ENCODE measurements at places on chromosomes 3 and 15.
A peak's percentile ranks its signal among the peaks of the same experiment; 100 is the strongest.

- DNase-seq, result no peak
Measured at GRCh38 chr3:908839-909238, 184.0 kb upstream of the CNTN6 start.

- DNase-seq, result no peak
Measured at GRCh38 chr15:62298811-62299210, 133.7 kb upstream of the C2CD4B start.

- no peak for DNase-seq
Measured at GRCh38 chr3:190180268-190180667, 59.6 kb upstream of the P3H2 start.

DNA sequence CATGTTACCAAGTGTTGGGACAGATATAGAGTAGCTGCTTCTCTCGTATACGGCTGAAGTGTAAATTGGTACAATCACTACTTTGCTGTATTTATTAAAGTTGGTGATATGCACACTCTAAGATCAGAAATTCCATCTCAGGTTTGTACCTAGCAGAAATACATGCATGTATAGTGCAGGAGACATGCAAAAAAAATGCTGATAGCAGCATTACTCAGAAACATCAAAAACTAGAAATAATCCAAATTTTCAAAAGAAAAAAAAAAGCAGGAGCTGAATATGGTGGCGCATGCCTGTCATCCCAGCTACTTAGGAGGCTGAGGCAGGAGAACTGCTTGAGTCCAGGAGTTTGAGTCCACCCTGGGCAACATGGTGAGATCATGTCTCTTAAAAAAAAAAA lies 31.3 kb upstream of the BCL2A1 start:
- DNase-seq, result no peak

- no peak for DNase-seq
Measured at GRCh38 chr3:21528291-21528995, 222.6 kb downstream of the ZNF385D start.

- DNase-seq, result no peak
Measured at GRCh38 chr3:43728947-43729346, 38.2 kb downstream of the ABHD5 start.

DNA sequence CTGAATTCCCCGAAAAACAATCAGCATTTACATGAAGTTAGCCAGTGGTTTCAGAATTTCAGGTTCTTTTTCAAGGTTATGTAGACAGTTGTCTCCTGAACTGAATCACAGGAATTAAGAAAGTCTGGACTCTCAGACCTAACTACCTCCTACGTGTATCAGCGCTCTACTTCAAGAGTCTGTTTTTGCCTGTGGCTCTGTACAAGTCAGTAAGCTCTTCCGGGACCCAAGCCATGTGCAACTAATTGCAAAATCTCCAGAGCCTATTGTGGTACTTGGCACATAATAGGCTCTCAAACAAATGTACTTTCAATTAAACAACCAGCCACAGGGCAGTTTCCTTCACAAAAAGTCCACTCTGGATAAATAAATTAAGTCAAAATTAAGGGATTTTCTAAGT lies 414.2 kb downstream of the PDCD6IP start:
- DNase-seq, result no peak

DNA sequence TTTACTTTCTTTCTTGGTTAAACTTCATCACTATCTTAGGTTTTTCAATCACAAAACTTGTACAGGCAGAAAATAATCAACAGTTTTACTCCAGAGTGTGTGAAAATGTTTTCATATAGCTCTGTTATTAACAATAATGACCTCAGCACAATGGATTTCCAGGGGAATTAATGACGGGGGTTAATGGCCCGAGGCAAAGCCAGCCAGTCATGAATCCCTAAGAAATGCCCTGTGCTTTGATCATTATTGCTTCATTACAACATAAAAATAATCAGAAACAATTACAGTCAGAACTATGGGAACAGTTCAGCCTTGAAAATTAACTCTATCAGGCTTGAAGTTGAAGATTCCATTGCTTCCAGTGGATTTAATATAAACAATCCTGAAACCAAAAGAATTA lies 875.4 kb downstream of the ROBO2 start:
- DNase-seq, result no peak

DNA sequence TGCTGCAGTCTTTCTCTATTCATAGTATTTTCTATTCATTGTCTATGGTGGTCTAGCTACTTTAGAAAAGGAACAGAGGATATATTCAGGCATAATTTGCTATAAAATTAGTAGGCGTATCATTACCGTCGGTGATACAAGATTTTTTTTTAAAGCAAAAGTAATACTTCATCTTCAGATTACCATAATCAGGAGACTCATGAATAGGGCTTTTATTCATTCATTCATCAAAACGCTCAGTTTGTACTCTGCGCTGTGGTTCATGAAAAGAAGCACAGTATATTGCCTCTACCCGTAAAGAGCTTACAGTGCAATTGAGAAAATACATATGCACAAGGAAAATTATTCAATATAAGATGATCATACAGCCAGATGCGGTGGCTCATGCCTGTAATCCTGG lies 136.7 kb upstream of the CHRM5 start:
- no peak for DNase-seq

- DNase-seq, result no peak
Measured at GRCh38 chr15:77538027-77538451, 94.7 kb downstream of the LINGO1 start.

- DNase-seq, result no peak
Measured at GRCh38 chr15:100924436-100924835, 5.3 kb downstream of the LRRK1 start.

DNA sequence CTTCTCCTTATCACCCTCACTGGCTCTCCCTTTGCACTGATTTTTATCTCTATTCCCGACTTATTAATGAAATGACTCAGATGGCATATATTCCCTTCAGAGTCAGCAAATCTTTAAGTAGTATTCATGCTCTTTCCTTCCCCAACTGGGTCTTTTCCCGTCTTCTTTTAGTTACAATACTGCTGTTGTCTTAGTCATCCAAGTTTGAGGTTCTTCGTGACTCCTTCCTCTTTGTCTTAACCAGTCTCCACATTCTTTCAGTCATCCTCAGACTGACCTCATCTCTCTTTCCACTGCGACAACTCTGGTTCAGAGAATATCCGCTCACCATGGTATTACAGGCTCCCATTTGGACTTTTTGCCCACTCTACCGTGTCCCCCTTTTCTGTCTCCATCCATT lies 12.4 kb downstream of the WDR5B start:
- no peak for DNase-seq

- DNase-seq, result no peak
Measured at GRCh38 chr15:63794271-63794670, 39.5 kb downstream of the HERC1 start.

GRCh38 chr3:157868946-157869345 lies 237.3 kb downstream of the SHOX2 start:
- no peak for DNase-seq

- no peak for DNase-seq
Measured at GRCh38 chr3:26350853-26351252, 271.7 kb upstream of the LRRC3B start.

DNA sequence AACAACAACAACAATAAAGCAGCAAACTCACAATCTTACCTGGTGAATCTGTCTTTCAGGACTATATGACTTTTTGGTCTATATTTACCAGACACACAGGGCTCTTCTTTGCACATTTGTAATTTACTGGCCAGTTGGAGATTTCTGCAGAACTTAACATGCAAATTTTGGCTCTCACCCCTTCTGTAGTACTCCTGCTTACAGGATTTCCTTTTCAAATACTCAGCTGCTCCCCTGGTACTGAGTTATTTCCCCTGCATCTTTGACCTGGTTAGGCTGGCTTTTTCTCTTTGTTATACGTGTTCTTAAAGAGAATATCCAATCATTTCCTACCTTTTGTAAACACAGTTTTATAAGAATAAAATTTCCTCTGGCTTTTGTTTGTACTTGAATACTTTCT lies 228.0 kb downstream of the MBNL1 start:
- DNase-seq, result no peak

DNA sequence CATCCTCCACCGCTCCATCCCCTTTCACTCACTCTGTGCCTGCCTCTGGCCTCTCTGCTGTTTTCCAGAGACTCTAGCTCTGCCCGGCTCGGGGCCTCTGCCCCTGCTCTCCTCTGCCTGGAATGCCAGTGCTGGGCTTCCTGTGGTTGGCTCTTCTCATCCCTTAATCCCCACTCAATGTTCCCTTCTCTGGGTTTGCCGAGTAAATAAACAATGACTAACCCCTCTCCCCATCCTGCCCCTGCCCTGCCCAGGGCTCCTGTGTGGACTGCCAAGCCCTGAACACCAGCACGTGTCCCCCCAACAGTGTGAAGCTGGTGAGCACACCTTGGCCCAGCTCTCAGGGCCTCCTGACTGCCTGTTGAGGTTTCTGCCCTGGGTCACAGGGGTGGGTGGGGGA lies 12.2 kb downstream of the STAB1 start:
- no peak for DNase-seq

DNA sequence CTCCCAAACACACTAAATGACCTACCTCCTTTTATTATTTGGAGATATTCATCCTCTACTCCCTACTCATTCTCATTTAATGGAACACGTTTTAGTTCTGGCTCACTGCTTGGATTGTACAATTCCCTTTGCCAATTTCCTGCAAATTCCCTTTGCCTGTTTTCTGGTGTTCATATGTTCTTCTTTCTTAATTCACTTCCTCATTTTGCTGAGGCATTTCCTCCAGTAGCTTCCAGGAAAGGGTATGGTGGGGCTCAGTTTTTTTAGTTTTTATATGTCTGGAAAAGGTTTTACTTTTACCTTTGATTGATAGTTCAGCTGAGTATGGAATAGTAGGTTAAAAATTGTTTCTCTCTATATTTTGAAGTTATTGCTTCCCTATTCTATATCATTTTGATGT lies 143.6 kb upstream of the GOLIM4 start:
- DNase-seq, result no peak

GRCh38 chr3:17023006-17023664 lies 138.4 kb downstream of the PLCL2 start:
- DNase-seq, result peak; percentile 50

DNA sequence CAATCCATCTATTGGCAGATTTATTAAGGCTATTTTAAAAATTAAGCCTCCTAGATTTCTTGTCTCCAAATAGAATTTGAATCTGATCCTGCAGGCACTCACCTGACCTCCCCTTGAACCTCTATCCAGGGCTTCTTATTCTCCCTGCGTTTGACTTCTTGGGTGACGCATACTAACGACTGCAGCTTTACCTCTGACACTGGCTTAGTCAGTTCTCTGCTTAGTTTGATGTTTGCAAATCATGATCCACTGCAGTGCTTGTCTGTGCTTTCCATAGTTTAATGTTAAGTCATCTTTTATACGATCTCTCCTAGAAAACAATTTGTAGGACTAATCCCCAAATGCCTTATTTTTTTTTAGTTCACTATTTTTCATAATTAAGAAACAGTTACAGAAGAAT lies 233.1 kb downstream of the ROBO1 start:
- DNase-seq, result no peak

- DNase-seq, result no peak
Measured at GRCh38 chr15:98547741-98548138, 100.6 kb upstream of the IGF1R start.

DNA sequence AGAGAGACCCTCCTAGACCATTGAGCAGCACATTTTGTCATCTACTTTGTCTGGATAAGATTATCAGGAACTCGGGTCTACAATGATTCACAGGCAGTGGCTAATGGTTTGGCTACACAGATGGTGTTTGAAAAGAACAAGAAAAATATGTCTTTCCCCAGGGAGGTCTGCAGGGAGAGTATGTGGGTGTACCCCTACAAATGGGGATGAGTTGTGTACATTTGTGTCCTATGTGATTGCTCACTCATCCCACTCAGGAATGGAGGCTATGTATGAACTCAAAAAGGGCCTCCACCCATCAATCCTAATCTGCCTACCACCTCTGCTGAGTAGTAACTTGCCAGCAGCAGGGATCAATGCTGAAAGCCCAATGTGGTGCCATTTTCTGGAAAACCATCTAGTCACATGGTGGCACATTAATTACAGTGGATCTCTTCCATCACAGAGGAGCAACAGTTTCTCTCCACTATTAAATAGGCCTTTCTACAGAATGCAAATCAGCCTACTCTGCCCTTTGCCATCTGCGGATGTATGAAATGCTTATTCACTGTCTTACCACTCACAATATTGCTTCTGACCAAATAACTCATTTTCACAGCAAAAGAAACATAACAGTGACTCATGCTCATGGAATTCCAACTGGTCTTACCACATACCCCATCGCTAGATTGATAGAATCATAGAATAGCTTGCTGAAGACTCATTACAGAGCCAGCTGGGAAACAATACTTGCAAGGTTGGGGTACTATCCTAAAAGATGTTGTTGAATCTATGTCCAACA lies 48.3 kb upstream of the TRIM42 start:
- DNase-seq, result no peak

DNA sequence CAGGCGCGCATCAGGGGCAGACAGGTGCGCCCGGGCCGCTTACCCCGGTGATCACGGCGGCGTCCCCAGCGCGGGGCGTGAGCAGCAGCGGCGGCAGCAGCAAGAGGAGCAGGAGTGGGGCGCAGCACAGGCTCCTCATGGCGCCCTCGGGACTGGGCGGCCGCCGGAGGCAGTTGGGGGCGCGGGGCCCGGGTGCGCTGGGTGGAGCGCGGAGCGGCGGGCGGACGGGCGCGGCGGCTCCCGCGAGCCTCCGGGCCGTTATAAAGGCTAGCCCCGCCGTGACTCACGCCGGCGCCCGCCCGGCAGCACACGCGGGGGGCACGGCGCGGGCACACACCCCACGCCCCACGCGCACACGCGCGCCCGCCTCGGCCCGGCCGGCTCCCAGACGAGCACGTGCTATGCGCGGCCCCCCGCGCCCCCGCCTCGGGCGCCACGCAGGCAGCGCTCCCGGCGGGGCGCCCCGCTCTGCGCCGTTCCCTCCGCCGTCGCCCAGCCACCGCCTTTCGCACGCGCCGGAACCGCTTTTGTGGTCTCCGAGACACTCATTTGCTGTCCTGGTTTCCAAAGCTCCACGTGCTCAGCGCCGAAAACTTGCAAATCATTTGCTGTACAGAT lies at the start of gene PROK2:
PROK2 (minus strand) TSS at position 235 of the 618 bp plus-strand sequence; CDS start at position 139, 96 bp downstream.
- DNase-seq, result no peak

- DNase-seq, result no peak
Measured at GRCh38 chr3:138465925-138466324, 31.5 kb downstream of the ESYT3 start.

- DNase-seq, result no peak
Measured at GRCh38 chr3:13512451-13512850, 32.3 kb downstream of the HDAC11 start.

- no peak for DNase-seq
Measured at GRCh38 chr3:114453361-114453780, 159.5 kb downstream of the TIGIT start.
